ENCODE measurements at places on chromosomes 12 and 14. TPM values are rescaled to one million over a fixed set of nuclear protein-coding genes. Genes with fewer than 3 reads are reported as not detected.

DNA sequence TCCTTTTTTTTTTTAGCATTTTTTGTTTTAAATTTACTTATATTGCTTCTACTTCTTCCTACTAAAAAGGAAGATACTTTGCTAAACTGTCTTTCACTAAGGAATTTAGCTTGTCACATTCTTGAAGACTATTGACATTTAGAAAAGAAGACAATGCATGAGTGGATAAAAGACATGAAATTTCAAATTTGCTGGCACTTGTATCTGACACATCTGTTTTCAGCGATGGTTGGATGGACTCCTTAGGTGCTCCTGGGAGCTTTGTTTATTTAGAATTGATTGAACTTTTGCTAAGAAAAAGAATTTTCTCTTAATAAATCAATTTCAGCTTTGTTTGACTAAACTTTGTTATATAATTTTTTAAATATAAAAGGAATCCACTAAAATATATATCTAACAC is 3.3 kb upstream of the KERA start:
- no peaks in the 10 kb centered on the region for H3K4me1 ChIP-seq
- no peak for DNase-seq
- H3K4me3 ChIP-seq = no peak overlapping the region
- H3K27me3 ChIP-seq = no peaks in the 10 kb centered on the region
- no peaks in the 10 kb centered on the region for H3K36me3 ChIP-seq
- H3K27ac ChIP-seq = no peak overlapping the region

The SLC24A4 gene
- total RNA-seq = 0.15 TPM

- peak overlapping the region; percentile 81 for H3K27ac ChIP-seq
- H3K4me1 ChIP-seq = peaks cover 11% of the 10 kb centered on the region
- no peak for DNase-seq
- peak overlapping the region; percentile 88 for H3K4me3 ChIP-seq
- no peaks in the 10 kb centered on the region for H3K27me3 ChIP-seq
- H3K36me3 ChIP-seq = no peaks in the 10 kb centered on the region
These were observed 903 bp downstream of the C12orf76 start for GRCh38 chr12:110047297-110047940.

DNA sequence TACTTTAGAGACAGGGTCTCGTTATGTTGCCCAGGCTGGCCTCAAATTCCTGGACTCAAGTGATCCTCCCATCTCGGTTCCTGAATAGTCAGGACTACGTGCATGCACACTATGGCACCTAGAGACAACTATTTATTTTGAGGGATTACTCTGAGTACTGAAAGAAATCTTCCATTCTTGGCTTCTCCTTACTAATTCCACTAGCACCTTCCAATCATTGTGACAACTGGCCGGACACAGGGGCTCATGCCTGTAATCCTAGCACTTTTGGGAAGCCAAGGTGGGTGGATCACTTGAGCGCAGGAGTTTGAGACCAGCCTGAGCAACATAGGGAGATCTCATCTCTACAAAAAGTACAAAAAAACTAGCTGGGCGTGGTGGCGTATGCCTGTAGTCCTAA is 42.1 kb upstream of the MTERF2 start:
- H3K4me1 ChIP-seq = no peaks in the 10 kb centered on the region
- no peak overlapping the region for H3K4me3 ChIP-seq
- no peaks in the 10 kb centered on the region for H3K36me3 ChIP-seq
- peak overlapping the region; percentile 90 for H3K27ac ChIP-seq

DNA sequence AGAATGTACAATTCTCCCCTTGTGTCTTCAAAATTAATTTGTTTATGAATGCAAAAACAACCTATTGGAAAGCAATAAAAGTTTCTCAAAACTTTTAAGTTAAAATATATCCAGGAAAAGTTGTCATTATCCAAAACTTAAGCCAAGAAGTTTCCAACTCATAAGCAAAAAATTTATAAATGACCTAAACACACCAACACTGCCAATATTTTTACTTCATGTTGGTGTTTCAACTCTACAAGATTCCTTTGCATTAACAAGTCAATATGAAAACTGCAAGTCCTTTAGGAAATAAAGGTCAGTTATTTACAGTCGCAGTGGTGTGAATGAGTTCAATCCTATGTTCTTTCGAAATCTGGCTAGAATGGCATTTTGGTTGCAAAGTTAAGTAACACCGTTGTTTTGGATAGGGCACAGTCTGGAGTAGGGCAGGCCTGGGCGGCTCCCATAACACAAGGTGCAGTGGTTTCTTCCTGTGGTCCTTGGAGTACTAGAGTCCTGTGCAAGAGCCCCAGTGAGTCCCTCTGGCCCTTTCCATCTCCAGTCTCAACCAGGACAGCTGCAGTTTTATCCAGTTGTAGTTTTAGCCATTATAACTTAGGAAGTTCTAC is 151.4 kb downstream of the MED13L start:
- no peak overlapping the region for H3K4me3 ChIP-seq
- no peak for DNase-seq
- no peaks in the 10 kb centered on the region for H3K27me3 ChIP-seq
- H3K27ac ChIP-seq = no peak overlapping the region
- peaks cover 7% of the 10 kb centered on the region for H3K4me1 ChIP-seq

DNA sequence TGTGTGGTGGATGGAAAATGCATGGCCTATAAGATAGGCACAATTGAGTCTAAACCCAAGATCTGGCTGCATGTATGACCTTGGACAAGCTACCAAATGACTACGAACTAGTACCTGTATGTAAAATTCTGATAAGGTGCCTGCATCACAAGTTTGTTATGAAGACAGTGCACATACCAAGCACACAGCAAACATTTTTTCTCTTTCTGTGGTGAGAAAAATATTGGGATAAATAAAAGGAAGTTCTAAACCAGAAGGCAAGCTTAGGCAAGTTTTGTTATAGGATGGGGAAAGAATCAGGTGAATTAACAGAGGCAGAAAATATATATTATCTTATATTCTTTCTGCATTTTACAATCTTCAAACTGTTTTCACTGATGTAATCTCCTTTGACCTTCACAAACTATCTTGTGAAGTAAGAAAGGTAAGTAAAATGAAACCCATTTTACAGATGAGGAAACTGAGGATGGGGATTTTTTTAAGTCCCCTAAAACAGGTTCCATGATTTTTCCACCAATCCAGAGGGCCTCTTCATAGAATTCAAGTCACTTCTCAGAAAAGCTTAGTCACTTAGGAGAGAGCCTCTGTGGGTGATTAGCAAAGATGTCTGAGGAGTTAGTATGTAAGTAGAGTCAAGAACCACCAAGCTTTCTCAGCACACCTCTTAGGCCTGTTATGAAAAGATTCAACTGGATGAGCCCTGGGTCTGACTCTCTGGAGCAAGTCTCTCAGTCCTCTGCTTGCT is 132.0 kb upstream of the RAP1B start:
- no peak overlapping the region for H3K27ac ChIP-seq
- no peak for DNase-seq
- no peaks in the 10 kb centered on the region for H3K27me3 ChIP-seq
- H3K4me1 ChIP-seq = no peaks in the 10 kb centered on the region

DNA sequence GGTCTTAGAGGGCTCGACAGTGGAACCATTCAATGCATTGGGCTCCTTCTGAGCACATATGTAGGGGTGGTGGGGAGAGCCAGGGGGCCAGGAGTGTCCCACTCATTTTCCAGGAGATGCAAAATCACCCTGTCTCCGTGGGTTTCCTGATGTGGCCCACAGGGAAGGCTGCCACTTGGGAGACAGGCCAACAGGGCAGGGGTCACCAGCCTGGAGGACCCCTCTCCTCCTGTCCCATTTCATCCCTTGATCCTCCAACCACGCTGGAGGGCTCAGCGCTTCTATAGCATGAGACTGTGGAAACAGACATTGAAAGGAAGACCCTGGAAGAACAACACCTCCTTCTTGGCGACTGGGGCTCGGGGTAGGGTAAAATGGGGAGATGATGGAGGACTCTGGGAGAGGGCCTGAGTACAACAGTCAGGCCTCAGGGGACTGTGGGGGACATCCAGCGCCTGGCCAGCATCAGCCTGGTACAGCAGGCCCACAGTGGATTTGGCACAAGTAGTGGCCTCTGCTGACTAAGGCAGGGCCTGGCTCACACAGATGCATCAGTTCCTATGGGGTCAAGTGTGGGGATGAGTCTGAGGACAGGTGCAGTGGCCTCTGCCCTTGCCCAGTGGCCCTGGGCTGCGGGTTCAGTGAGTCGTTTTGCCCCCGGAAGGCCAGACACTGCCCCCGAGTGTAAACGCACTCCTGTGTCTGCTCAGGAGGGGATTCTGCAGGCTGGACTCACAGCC is 68.0 kb downstream of the PRIMA1 start:
- H3K27me3 ChIP-seq = no peaks in the 10 kb centered on the region
- no peak for DNase-seq
- no peak overlapping the region for H3K4me3 ChIP-seq
- no peaks in the 10 kb centered on the region for H3K36me3 ChIP-seq

GRCh38 chr14:82537831-82538230 is 1004.2 kb upstream of the SEL1L start:
- no peaks in the 10 kb centered on the region for H3K27me3 ChIP-seq
- no peak overlapping the region for H3K4me3 ChIP-seq
- no peak for DNase-seq
- no peaks in the 10 kb centered on the region for H3K4me1 ChIP-seq

GRCh38 chr12:110862329-110862728 is 15.5 kb downstream of the CCDC63 start:
- H3K27me3 ChIP-seq = no peaks in the 10 kb centered on the region
- H3K4me3 ChIP-seq = no peak overlapping the region
- DNase-seq = no peak
- H3K36me3 ChIP-seq = no peaks in the 10 kb centered on the region
- no peak overlapping the region for H3K27ac ChIP-seq

The WASHC4 gene
- 88.2 TPM for total RNA-seq

- no peak overlapping the region for H3K4me3 ChIP-seq
- no peaks in the 10 kb centered on the region for H3K36me3 ChIP-seq
- H3K27ac ChIP-seq = no peak overlapping the region
- no peaks in the 10 kb centered on the region for H3K27me3 ChIP-seq
- no peaks in the 10 kb centered on the region for H3K4me1 ChIP-seq
These were observed 82.8 kb downstream of the B4GALNT3 start for GRCh38 chr12:542395-543113.

DNA sequence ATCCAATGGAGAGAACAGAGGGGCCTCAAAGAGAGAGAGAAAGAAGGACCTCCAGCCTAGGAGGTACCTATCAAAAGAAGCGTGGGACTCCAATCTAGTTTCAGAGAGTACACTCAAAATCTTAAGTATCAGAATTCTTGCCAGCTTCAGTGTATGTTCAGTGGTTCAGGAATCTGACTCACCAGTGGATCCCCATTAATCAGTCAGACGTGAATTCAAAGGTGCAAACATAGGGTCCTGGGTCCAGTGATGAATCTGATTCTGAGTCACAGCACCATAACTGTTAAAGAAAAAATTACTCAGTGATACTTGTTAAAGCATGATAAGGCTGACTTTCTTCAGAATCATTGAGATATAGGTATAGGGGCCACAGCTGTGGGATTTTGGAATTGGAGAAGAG is 33.2 kb downstream of the ETNK1 start:
- H3K27ac ChIP-seq = no peak overlapping the region
- DNase-seq = no peak
- no peaks in the 10 kb centered on the region for H3K4me1 ChIP-seq
- H3K27me3 ChIP-seq = no peaks in the 10 kb centered on the region

DNA sequence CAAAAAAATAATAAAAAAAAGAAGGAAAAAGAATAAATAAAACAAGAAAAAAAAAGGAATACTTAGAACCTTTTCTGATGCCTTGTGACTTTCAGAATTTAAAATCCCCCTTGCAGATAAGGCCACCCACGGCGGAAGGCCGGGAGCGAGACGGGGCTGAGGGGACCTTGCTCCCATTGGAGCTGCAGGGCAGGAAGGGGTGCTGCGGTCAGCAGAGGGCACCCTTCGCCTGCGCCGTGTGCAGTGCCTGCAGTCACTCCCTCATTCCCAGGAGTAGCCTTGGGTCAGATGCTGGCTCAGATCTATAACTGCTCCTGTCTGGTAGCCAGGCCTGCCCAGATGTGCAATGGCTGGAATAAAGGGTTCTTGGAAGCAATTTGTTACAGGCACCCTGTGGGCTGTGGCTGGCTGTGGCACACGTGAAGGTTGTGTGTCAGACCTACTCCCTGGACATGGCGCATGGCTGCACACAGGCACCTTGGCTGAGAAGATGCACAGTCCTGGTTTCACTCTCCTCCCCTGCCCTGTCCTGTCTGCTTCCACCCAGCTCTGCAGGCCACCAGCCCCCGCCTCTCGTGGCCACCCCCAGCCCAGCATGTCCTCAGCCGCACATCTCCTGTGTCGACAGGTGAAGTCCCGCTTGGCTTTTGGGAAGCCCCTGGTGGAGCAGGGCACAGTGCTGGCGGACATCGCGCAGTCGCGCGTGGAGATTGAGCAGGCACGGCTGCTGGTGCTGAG is 13.4 kb upstream of the ALDH2 start:
- no peak overlapping the region for H3K4me3 ChIP-seq
- no peaks in the 10 kb centered on the region for H3K27me3 ChIP-seq
- DNase-seq = no peak
- peaks cover 16% of the 10 kb centered on the region for H3K4me1 ChIP-seq
- H3K36me3 ChIP-seq = no peaks in the 10 kb centered on the region

- no peak overlapping the region for H3K4me3 ChIP-seq
- H3K36me3 ChIP-seq = no peaks in the 10 kb centered on the region
- no peak for DNase-seq
- no peaks in the 10 kb centered on the region for H3K4me1 ChIP-seq
- no peaks in the 10 kb centered on the region for H3K27me3 ChIP-seq
- no peak overlapping the region for H3K27ac ChIP-seq
These were observed 18.3 kb upstream of the SERPINA4 start for GRCh38 chr14:94542811-94543440.

The COQ6 gene
- total RNA-seq = 37.9 TPM
